ENCODE measurements at places on chromosomes 11 and 22.

- no peak for DNase-seq
Measured at GRCh38 chr22:37627545-37627944, 11.9 kb upstream of the SH3BP1 start.

GRCh38 chr11:20004866-20005265, 155.4 kb downstream of the DBX1 start:
- DNase-seq: no peak

DNA sequence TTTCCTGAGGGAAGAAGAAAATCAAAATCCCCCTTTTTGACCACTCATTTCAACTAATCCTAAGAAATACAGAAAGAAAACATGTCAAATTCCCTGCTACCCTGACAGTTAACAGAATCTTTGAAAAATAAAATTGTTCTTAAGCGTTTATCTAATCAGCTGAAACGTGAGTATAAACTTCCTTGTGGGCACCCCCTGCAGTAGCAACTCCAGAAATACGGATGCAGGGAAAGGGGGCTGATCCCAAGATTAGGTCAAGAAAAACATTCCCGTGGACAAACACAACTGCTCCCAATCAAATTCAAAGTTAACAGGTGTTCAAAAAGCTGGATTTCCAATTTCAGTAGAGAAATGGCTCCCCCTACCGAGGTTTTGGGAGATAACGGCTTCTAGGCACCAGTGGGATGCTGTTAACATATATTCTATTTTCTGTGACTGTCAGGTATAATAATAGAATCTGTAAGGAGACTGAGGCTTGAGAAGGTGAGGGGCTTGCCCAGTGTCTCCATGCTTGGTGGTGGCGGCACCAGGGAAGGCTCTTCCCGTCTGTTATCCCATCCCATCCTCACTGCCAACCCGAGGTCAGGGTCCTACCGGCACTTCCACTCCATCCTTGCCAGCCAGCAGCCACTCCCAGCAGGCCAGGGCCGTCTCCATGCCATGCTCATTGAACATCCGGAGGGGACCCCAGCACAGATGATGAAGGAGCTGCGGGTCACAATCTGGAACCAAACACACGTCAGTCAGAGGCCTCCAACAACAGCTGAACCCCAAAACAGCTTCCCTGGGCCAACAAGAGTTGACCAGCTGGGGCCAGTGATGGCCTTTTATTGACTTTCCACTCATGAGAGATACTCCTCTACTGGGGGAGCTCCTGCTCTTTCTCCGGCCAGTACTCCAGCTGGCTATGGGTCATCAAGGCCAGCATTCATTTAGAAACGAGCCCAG, 32.0 kb upstream of the SERPIND1 start:
- DNase-seq: peak; percentile 71

DNA sequence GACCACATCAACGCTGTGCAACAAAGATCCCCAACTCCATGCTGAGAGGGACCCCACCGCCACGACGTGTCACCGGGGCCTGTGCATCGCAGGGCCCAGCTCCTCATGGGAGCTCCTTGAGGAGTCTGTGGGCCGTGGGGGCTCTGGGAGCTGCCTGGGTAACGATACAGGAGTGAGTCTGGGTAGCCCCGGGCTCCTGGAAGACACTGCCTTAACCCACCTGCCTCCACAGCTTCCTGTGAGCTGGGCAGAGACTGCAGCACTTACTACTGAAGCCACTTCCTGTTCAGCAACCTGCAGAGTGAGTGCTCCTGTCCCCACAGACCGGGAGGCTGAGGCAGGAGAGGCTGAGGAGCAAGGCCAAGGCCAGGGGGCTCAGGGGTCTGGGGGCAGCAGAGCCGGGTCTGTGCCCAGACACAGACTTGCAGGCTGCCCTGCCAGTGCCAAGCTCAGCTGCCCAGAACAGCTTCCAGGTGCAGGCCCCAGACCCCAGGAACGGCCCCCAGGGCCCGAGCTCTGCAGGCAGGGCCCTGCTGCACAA, 226.7 kb downstream of the BRD1 start:
- no peak for DNase-seq

- DNase-seq: peak; percentile 75
Measured at GRCh38 chr22:28882545-28882877, 861 bp upstream of the ZNRF3 start.

DNA sequence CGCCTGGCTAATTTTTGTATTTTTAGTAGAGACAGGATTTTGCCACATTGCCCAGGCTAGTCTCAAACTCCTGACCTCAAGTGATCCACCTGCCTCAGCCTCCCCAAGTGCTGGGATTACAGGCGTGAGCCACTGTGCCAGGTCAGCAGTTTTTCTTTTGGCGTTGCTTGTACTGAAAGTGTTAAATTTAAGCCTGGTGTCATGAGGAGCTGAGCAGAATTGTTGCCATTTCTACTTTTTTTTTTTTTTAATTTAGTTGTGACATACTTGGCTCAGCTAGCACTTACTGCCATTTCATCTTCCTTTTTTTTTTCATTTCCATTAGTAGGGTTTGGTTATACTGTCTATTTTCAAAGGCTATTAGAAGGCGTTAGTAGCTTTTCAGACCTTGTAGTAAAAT, 10.7 kb downstream of the TAB1 start:
- DNase-seq: peak; percentile 39

DNA sequence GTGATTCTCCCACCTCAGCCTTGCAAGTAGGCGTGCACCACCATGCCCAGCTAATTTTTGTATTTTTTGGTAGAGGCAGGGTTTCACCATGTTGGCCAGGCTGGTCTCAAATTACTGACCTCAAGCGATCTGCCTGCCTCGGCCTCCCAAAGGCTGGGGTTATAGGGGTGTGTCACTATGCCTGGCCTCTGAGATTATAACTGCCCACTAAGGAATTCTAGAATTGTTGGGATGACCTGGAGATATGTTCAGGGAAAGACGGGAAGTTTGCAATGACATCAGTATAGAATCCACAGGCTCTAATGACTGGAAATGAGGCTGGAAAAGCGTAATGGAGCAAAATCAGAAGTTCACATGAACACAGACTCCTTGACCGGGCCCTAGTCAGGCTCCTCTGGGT, 62.2 kb downstream of the CLMP start:
- DNase-seq: no peak

GRCh38 chr11:89583580-89583979, 92.4 kb upstream of the NOX4 start:
- DNase-seq: no peak

DNA sequence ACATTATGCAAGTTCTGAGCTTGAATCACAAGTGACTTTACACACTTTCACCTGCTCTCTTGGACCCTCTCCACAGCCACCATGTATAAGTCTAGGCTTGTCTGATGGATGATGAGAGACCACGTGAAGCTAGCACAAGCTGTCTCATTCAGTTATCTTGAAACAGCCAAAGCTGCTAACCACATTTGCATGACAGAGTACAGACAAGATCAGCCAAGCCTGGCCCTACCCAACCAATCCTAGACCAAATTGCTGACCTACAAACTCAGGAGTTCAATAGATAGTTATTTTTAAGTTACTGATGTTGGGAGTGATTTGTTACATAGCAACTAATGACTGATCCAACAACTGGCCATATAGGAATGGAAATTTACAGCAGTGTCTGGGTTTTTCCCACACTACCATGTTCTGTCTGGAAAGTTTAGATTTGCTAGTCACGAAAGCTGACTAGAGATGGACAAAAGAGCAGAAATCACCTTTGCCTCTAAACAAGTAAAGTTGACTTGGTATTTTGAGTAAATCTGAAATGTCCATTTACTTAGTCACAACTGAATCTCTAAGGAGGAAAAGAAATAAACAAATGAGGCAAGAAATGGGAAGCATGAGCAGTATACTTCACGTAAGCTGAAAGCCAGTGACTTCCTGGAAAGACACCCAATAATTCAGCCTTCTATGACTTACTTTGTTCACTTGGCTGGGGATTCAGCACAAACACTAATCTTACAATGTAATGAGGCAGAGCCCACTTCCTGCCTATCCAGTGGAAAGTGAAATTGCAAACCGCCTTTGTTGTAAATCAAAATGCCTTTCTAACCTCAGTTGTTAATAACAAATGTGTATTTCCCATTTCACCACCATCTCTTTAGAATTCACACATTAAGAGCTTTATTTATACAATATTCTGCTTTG, 101.7 kb downstream of the FAM181B start:
- no peak for DNase-seq
